RKO (cell line): ENCODE measurements at places on chromosomes 13 and 19.
A peak's percentile ranks its signal among the peaks of the same experiment; 100 is the strongest.

GRCh38 chr13:26688286-26688685 is 72.3 kb downstream of the GPR12 start:
- DNase-seq: no peak

DNA sequence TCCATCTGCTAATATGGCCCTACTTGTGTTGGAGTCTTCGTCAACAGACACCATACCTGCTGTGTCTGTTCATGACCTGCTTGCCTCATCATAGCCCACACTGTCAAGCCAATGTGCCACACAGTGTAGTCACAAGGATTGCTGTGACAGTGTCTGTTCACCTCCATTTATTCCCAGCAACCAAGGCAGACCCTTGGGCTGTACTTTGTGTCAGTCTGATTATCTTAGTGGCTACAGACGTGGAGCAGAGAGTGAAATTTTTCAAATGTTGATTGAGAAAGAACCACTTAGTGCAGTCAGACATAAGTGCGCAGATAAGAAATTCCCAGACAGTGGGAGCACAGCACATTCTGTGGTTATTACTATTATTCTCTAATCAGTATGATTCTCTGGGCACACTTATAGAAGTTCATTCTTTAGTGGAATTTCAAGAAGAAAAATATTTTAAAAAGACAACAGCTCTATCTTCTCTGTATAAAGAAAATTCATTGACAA is 184.6 kb downstream of the GPC6 start:
- no peak for DNase-seq

- no peak for DNase-seq
These were observed 152.9 kb downstream of the SIPA1L3 start for GRCh38 chr19:38059897-38060296.

DNA sequence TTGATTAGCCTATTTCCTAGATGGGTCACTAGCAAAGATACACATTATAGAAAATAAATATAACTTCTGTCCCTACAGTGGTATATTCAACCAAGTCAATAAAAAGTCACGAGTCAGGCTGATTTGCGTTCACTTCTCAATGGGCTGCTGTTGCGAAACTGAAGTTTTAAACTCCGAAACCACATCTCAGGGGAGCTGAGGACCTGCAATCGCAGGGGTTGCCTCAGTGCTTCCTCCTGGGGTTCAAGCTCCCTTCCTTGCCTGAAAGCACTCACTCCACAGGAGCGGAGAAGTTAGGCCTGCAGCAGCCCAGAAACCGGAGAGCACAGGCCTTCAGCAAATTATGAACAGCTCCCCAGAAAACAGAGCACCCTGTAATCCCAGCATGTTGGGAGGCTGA is 39.6 kb downstream of the RAB20 start:
- DNase-seq: no peak

DNA sequence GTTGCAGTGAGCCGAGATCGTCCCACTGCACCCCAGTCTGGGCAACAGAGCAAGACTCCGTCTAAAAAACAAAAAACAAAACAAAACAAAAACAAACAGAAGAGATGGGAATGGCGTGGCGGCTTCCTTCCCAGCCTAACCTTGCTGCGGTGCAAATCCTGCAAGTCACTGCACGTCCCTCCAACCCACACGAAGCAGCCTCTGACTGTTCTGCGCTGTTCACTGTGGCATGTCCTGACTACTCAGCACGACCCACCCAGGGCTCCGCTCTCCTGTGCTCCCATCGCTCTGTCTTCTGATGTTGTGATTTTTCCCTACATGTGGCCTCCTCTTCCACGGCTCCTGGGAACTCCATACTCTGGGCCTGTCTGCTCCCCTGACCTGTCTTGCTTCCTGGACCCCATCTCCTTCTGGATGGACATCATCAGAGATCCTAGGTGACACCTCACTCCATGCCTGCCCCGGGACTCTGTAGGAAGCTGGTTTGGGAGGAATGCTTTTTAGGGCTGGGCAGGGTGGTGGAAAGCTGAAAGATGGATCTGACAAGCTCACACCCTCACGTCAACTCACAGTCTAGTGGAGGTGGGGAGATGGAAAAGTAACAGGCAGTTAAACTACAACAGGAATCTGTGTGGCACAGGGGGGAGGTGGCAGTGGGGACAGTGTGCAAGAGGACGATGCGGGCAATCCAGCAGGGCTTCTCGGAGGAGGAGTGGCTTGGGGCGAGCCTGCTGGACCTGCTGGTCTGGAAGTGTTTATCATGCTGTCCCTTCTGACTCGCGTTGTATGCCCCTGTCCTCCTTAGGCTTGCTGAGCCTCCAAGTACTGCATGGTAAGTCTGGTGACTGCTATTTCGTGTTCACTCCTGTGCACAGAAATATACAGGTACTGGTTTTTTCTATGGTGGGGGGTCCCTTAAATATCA is 18.8 kb downstream of the ZSCAN5A start:
- no peak for DNase-seq

- DNase-seq: no peak
These were observed 563.0 kb upstream of the SPRY2 start for GRCh38 chr13:80903911-80904310.

GRCh38 chr19:16594131-16594586 is 21.9 kb upstream of the SLC35E1 start:
- DNase-seq: no peak

DNA sequence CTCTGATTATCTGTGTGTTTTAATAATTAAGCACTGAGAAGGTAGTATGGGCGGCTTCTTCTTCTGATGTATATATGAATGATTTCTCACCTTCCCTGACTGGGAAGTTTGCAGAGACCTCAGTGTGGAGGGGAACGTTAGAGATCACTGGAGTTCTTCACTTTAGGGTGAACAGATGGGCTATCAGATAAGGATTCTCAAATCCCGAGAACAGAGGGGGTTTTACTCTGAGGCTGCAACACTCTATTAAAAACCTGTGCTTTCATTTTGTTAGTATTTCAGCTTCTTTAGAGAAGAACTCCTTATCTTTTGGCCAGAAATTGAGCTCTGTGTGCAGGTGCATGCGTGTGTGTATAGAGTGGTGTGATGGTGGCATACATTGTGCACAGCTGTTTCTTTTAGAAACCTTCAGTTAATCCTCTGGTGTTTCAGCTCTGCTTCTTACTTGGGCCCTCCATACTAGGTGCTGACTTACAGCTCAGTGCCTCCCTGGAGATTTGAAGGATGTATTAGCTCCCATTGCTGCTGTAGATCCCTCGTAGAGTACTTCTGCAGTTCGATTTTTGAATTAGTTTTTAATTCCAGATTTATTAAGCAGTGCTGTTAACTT is 45.3 kb upstream of the PCDH9 start:
- DNase-seq: no peak

GRCh38 chr13:84684048-84684662 is 801.9 kb upstream of the SLITRK1 start:
- no peak for DNase-seq

- peak; percentile 65 for DNase-seq
These were observed 84.2 kb downstream of the AKAP11 start for GRCh38 chr13:42356184-42356575.

GRCh38 chr19:16714702-16715287 is 4.9 kb upstream of the NWD1 start:
- DNase-seq: peak; percentile 17

DNA sequence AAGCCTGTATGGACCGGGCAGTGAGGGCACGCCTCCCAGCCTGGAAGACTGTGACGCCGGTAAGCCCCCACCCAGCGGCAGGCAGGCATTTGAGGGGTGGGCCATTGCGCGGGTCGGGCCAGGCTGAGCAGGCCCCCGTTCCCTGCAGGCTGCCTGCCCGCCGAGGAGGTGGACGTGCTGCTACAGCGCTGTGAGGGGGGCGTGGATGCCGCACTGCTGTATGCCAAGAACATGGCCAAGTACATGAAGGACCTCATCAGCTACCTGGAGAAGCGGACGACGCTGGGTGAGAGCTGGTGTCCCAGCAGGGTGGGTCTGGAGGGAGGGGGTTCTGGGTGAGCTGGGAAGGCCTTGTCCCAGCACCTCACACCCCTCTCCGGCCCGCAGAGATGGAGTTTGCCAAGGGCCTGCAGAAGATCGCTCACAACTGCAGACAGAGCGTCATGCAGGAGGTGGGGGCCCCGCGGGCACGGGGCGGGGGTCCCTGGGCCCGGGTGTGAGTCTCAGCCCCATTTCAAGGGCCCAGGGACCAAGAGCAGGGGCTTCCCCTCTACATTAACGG is 7.1 kb downstream of the ARHGAP45 start:
- no peak for DNase-seq

- DNase-seq: no peak
These were observed at the start of gene HSPB6 for GRCh38 chr19:35756377-35757230. Gene HSPB6, minus strand, starts transcription at chr19:35757029. Its CDS starts 21 bp downstream, at chr19:35757008.

GRCh38 chr13:77299587-77299986 is 27.3 kb downstream of the MYCBP2 start:
- no peak for DNase-seq

DNA sequence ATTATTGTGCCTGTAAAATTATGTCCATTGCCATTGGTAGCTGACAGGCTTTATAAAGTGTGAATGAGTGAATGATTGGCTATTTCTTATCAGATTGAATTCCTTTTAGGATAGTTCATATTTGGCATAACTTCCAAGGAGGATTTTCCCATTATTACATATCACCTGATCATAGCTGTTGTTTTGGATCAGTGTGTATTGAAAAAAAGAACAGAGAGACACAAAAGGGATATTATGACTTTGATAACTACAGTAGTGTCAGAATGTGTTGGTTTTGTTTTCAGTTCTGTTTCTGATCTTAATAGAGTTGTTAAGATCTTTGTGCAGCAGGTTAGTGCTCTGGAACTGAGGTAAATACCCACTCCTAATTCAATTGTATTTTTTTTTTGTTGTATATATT is 103.8 kb downstream of the LRCH1 start:
- no peak for DNase-seq

DNA sequence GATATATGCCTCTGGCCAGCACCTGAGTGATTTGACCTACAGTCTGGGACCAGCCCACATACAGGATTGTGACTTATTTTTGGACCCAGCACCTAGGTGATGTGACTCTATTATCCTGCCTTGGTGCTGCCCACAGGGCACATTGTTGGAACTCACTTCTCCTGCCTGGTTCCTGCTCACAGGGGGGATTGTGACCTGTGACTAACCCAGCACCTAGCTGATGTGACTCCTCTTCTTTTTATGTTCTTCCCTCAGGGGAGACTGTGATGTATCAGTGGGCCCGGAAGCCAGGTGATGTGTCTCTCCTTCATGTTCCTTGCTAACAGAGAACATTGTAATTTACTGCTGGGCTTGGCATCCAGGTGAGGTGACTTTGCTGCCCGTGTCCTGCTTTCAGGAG is 63.0 kb upstream of the ZNF724 start:
- no peak for DNase-seq
